ENCODE measurements at places on chromosomes 3 and 15.

DNA sequence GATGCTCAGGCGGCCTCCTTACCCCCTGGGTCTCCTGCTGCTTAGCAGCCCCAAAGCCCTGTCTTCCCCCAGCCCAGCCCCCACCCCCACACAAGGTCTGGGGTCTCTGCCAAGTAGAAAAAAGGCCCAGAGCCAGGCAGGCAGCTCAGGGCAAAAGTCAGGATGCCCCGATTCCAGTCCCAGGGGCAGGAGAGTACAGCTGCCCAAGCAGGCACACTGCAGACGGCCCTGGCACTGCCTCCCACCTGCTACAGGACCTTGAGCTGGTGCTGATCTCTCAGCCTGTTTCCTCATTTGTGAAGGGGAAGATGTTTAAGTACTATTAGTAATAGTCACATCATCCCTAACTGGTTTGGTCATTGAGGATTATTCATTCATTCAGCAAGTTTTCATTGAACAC lies 12.6 kb downstream of the TMEM43 start:
- no peak for DNase-seq

DNA sequence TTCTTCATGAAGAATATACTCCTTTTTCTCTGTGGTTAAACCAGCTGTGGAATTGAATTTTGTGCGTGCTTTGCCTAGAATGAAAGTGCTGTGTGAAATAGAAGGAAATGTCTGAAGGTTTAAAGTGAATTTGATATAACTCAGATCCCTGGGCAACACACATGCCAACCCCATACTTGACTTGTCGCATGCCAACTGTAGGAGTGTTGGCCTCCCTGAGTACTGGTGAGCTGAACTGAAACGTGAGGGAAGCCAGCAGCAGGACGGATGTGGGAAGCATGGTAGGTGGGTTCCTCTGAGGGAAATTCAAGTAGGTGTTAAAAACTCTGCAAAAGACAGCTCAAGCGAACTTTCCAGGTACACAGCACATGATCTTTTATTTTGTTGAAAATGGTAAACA lies 14.7 kb downstream of the FAN1 start:
- no peak for DNase-seq

DNA sequence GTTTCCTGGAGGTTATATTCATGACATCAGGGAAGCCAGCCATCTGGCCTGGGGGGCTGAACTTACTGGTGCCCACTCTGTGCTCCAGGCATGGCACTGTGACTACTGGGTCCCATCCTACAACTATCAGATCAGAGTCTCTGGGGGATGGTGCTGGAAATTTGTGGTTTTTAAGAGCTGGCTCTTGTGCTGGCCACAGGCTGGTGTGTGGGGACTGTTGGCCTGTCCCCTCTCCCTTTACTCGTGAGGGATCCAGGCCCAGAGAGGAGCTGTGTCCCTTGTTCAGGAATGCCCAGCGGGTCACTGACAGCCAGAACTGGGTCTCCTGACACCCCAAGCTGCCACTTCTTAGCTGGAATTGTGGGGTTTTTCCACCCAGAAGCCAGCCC lies 44.5 kb upstream of the SEC22A start:
- DNase-seq = no peak

- DNase-seq = no peak
These were observed 57.5 kb upstream of the SCN5A start for GRCh38 chr3:38706961-38707360.

GRCh38 chr3:53658613-53659193 lies 164.3 kb downstream of the CACNA1D start:
- no peak for DNase-seq

DNA sequence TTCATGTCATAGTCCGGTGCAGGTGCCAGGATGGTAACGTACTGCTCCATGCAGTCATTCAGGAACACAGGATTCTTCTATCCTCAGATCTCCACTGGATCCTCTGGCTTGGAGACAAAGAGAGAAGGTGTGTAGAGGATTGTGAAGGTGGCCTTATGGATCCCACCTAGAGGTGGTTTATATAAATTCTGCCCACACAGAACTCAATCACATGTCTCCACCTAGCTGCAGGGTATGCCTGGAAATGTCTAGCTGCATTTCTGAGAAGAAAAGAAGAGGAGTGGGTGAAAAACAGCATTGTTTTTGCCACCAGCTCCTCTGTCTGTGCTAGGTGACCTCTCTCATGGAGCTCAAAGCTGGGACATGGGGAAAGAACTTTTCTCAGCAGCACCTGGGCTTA lies 478.7 kb downstream of the PDCD6IP start:
- DNase-seq = no peak

- no peak for DNase-seq
These were observed 141.9 kb upstream of the SMAD3 start for GRCh38 chr15:66923438-66923881.

- DNase-seq = no peak
These were observed 179.8 kb downstream of the APBA2 start for GRCh38 chr15:29065571-29065970.

DNA sequence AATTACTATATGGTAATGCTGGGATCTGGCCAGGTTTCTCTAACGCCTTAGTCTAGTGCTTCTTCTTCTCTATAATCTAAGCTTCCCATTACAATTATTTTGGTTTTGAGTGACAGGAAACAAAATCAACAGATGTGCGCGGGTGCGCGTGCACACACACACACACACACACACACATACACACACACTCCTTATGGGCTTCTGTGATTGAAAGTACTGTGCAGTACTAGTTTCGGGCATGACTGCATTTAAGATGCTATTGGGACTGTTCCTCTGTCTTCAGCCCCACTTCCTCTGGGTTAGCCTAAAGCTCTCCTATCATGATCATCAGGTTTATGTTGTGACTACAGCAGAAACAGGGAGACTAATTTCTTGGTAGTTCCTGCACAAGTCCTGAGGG lies 32.2 kb downstream of the EPHB1 start:
- no peak for DNase-seq

DNA sequence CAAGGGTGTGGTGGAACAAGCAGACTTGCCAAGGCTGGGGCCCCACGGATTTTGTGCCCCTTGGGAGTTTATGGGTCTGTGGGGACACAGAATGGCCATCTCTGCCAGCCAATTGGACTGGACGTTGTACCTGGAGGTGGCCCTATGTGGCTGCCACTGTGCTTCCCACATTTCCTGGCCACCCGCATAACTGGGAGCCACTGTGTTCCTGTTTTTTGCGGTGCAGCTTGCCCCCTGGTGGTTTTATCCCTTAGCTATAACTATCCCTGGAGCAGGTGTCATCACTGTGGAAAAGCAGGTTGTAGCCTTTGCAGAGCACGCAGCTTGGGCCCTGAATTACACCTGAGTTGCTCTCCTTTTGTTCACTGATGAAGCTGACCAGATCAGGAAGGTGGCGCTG lies 306.3 kb downstream of the ZPLD1 start:
- no peak for DNase-seq

GRCh38 chr15:89469426-89470096 lies 26.8 kb downstream of the RHCG start:
- no peak for DNase-seq

GRCh38 chr15:67030036-67030762 lies 35.2 kb upstream of the SMAD3 start:
- no peak for DNase-seq

DNA sequence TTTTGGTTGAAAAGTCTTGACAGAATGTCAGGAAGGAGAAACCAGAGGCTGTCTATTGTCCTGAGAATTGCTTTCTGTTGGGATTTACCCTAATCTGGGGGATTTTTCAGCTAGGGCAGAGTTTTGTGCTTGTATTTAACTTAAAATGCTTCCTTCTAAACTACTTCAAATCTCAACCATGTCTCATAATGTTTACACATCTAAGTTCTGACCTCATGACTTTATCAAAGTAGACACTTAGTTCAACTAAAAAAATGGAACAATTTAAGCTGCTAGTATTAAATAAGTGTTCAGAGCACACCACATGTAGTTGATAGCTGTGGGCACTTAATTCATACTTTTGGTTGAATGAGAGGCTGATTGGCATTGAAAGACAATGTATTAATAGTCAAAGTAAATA lies 28.2 kb downstream of the CLDN1 start:
- DNase-seq = no peak

DNA sequence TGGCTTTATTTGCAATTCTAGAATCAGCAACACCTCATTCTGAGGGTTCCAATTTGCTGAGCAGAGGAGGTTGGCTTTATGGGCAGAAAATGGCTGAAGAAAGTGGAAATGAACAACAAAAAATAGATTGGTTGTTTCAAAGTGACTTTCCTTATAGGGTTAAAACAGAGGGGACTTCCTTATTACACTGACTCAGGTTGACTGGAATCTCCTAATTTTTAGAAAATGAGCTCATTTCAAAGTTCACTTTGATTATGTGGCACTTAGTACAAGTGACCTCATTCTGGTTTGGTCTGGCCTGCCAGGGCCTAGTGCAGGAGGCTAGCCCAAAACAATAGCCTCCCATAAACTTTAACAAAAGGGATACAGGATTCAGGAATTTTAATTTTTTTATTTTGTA lies 41.4 kb downstream of the NFKBIZ start:
- DNase-seq = no peak

- no peak for DNase-seq
These were observed 25.0 kb upstream of the GOLGA6L2 start for GRCh38 chr15:23472033-23472432.

DNA sequence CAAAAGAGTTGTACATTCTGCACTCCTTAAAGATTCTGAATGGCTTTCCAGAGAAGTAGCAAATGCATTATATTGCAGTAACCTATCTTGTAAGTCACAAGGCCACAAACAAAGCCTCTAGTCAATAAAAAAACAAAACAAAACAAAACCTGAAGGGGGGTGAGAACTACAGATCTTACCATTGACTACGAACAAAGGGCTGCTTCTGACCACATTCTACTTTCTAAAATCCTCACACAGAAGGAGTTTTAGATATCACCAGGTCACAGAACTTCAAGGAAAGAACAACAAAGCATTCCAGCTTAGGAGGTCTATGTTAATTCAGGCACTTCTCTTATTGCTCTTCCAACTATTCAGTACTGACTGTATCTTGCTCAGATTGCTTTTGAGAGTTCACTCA lies 343.0 kb downstream of the ZBTB20 start:
- DNase-seq = no peak

DNA sequence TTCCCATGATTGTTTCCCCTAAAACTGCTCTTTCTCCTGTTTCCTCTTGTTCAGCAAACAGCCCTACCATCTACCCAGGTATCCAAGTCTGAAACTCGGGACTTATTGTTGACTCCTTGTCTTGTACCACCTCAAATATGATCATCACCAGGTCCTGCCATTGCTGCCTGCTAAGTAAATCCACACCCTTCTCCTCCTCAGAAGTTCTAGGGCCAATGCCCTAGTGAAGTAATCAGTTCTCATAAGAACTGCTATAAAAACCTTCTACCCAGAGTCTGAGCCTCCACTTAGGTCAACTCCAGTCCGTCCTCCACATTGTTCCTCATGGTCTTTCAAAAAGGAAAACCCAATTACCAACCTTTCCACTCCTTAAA lies 77.0 kb upstream of the IL12A start:
- DNase-seq = no peak

GRCh38 chr3:53794597-53794996 lies 51.6 kb downstream of the CHDH start:
- DNase-seq = no peak

DNA sequence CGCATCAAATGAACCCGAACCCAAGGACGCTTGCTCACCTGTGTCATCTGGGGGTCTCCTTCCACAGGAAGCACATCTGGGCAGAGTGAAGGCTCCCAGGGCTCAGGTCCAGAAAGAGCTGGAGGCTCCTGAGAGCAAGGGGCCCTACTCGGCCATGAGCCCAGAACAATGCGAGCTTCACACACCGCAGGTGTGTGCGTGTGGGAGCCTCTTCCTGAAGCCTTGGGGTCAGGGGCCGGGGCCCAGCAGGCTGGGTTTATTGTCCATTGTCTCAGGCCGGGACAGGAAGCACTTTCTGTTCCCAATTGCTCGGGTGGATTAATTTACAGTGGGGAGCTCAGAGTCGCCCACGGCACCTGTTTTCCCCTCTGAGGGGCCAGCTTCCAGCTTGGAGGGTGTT lies 74.8 kb downstream of the RPN1 start:
- DNase-seq = no peak

- DNase-seq = no peak
These were observed 290.5 kb downstream of the PLCL2 start for GRCh38 chr3:17175187-17175807.

- DNase-seq = no peak
These were observed 521.5 kb downstream of the PYDC2 start for GRCh38 chr3:191982481-191982880.

DNA sequence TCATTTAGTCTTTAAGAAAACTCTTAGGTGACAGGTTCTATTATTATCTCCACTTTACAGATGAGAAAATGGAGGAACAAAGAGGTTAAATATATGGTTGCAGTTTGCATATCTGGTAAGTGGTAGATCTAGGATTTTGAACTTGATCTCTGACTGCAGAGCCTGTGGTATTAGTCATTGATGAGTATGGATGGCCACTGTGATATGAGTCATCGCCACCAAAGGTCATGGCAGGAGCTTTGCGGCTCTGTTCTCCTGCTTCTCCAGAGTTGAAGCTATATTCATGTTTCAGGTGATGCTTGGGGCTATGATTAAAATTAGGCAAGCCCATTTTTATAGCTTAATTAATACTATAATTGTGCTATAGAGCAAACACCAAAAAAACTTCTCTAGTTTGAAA lies 306.2 kb upstream of the DPPA4 start:
- no peak for DNase-seq

DNA sequence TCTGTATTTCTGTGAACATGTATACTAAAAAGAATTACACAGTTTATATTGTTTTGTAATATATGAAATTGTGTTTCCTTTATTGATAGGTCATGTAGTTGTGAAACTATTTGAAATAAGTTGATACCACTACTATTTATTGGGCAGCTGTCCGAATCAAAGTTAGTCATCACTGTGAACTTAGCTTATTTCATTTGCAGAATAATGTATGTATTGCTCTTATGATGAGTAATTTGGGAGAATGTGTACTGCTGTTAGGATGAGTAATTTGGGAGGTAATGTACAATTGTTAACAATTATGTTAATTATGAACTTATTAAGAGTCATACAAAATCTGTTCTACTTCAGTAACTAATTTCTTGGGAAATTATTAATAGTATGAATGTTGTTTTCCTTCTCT lies 22.2 kb downstream of the FXR1 start:
- no peak for DNase-seq

- DNase-seq = no peak
These were observed 3.7 kb upstream of the SQOR start for GRCh38 chr15:45630917-45631691.

DNA sequence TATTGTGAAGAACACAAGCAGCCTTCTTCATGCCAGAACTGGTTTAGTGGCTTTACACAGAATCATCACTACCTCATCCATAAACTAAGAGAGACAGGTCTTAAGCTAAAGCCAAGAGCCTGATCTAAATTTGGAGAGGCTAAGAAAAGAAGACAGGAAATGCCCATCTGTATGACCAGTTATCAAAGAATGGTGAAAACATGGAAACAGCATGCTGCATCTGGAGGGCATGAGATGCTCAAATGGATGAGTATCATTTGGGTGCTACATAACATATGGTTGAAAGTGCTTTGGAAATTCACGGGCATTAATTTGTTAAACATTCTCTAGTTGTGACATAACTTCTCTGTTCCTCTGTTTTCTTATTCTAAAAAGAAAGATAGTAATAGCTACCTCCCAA lies 112.5 kb downstream of the CPNE4 start:
- no peak for DNase-seq
